ENCODE measurements at places on chromosomes 7 and 10.
A peak's percentile ranks its signal among the peaks of the same experiment; 100 is the strongest.

DNA sequence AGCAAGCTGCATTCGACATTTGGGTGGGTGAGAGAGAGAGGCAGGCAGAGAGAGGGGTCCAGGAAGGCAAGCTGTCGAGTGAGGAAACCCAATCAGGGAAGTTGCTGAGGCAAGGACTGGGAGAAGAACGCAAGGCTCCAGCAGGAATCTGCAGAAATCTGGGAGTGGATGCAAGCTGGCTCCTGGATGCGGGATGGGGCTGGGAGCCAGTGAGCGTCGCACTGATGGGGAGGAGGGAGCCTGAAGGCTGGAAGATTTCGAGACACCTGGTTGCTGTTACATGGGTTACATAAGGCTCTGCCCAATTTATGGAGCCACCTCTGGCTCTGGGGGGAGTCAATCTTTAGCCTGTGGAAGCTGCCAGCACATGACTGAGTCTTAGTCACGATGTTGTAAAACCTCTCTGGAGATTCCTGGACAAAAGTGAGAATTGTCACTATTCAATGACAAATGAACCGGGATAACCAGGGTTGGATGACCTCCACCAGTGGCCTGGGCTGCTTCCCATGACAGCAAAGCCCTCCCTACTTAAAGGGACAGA, 51.1 kb upstream of the ADRB1 start:
- no peak for DNase-seq

DNA sequence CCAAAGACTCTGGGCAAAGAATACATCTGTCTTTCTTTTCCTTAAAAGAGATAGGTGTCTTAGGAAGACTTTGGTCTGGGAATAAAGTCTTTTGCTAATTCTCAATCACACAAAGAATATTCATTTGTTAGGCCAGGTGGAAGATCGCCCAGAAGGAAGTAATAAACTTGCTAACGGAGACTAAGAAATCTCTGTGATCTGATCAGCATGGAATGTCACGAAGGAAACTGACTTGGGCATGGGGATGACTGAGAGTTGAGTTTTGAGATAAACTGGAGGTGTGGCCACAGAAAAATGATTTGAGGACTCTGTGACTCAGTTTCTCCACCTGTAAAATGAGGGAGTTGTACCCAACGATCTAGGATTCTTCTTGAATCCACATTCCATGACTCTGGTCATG, 161.1 kb upstream of the SVIL start:
- DNase-seq, result no peak

DNA sequence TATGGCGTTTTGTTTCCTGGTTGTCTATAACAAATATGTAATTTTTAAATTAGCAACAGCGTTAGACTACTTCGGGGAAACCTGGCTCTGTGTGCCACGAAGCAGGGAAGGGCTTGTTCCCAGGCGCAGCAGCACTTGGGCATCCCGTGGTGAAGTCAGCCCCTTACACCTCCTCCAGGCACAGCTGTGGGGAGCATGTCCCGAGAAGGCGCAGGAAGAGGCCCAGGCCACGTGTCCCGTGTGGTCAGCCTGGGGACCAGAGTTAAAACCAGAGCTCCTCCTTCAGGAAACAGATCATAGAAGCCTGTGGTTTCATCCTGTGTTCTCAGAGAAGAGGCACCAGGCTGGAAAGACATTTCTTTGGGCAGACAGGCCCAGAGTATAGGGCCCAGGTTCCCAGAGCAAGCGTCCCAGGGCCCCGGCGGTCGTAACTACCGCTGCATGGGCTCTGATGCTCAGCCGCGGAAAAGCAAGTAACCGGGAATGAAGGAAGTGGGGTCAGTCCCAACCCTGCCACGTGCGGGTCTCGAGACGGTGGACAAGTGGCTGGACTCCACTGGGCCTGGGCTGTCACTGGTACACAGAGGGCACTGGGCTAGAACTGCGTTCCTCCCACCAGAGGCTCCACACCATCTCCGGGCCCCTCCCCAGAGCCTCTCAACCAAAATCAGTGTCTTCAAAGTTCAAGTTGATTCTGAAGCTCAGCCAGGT, 7.1 kb downstream of the NUDT1 start:
- peak; percentile 93 for DNase-seq

- no peak for DNase-seq
Observed at GRCh38 chr7:3326246-3326645, 25.2 kb downstream of the SDK1 start.

DNA sequence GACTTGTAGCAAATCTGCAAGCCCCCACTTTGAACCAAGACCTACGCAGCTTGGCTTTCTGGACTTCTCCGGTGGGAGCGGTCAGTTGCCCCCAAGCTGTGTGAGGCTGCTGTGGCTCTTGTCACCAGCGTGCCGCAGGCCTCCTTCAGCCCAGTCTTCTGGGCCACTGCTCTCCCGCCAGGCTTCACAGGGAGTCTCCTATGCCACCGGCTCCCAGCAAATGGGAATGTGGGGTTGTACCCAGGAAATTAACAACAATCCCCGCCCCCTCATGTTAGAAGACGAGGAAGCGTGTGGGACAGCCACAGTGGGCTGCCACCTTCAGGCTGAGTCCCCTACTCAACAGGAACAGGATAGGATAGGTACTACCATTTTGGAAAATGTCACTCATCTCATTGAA, 4.2 kb downstream of the WDR86 start:
- DNase-seq, result no peak

- DNase-seq, result no peak
Observed at GRCh38 chr7:43467406-43467805, 115.5 kb upstream of the STK17A start.

DNA sequence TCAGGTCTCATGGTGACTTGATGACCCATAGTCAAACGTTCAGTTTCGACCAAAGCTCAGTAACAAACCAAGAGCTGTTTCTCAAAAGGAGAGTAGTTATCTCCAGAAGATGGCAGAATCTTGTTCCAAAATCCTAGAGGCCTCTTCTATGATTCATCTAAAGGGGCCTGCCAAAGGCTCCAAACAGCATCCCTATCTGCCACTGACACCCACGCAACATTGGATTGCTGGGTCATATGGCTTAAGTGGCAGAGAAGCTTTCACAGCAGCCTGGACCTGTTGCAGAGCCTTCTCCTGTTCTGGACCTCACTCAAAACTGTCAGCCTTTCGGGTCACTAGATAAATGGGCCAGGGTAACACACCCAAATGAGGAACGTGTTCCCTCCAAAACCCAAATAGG, 54.0 kb upstream of the LRRC18 start:
- no peak for DNase-seq

GRCh38 chr10:12937527-12937926, 64.0 kb downstream of the CCDC3 start:
- no peak for DNase-seq

- DNase-seq, result no peak
Observed at GRCh38 chr10:86663576-86664339, 4.6 kb upstream of the LDB3 start.

DNA sequence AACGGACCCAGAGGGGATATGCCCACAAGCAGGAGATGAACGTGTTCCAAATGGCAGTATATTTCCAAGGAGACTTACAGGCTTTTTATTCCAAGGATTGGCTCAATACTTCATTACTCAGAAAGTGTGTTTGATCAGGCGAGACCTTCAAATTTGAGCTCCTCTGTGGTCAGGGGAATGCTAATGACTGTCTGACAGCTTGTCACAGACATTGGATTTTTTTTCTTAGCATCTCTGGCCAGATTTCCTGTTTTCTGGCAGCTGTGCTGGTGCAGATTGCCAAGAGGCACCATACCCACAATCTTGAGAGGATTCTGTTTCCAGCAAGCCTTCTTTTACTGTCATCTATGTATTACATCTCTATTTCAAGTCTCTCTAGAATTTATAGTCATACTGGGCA, 93.8 kb downstream of the C1GALT1 start:
- DNase-seq, result no peak

DNA sequence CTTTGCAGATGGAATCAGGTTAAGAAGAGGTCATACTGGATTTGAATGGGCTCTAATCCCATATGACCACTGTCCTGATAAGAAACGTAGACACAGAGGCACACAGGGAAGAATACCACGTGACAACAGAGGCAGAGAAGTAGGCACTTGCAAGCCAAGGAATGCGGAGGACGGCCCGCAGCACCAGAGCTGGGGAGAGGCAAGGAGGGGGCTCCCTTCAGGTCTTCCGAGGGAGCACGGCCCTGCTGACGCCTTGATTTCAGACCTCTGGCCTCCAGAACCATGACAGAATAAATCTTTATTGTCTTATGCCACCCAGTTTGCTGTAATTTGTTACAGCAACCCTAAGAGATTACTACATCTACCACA, 44.7 kb upstream of the TMEM213 start:
- DNase-seq, result no peak

DNA sequence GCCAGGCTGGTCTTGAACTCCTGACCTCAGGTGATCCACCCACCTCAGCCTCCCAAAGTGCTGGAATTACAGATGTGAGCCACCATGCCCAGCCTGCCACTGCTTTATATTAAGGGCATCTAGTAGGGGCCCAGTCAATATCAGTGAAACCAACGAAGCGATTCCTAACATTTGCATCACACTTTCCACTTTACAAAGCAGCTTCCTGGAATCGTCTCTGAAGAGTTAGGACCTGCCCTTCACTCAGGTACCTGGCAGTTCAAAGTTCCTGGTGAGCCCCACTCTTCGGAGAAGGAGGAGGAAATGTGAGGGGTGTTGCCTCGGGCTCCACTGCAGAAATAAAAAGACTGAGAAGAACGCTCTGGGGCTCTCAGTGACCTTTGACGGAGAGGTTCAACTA, 31.1 kb upstream of the EZH2 start:
- DNase-seq, result no peak

DNA sequence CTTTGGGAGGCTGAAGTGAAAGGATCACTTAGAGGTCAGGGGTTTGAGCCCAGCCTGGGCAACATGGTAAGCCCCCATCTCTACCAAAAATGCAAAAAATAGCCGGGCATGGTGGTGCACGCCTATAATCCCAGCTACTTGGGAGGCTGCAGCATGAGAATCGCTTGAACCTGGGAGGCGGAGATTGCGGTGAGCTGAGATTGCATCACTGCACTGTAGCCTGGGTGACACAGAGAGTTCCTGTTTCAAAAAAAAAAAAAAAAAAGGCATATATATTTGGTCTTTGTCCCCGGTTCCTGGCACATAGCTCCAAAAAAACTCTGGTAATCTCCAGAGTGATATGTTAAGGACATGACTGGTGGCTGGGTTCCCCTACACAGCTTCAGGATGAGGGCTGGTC, 147.3 kb downstream of the SEC23IP start:
- DNase-seq, result peak; percentile 78

GRCh38 chr10:68871105-68871711, 29.9 kb upstream of the DDX50 start:
- DNase-seq, result no peak

GRCh38 chr10:130932326-130933007, 379.1 kb downstream of the TCERG1L start:
- no peak for DNase-seq

- DNase-seq, result no peak
Observed at GRCh38 chr10:49404321-49404878, 8.5 kb upstream of the DRGX start.

DNA sequence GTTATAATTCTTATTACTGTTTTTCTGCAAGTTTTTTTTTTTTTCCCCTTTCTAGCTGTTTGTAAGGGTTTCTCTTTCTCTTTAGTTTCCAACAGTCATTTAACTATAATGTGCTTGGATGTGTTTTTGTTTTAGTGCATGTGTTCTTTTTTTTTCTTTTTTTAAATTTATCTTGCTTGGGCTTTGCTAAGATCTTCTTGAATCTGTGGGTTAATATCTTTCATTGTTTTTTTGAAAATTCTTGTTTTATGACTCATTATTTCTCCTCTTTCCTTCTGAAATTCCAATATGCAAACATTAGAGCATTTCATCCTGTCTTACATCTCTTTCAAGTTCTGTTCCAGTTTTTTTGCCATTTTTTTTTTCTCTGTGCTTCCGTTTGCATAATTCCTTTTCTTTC, 5.7 kb upstream of the HK1 start:
- DNase-seq, result no peak

- DNase-seq, result no peak
Observed at GRCh38 chr7:143389316-143390103, 8.4 kb downstream of the ZYX start.

DNA sequence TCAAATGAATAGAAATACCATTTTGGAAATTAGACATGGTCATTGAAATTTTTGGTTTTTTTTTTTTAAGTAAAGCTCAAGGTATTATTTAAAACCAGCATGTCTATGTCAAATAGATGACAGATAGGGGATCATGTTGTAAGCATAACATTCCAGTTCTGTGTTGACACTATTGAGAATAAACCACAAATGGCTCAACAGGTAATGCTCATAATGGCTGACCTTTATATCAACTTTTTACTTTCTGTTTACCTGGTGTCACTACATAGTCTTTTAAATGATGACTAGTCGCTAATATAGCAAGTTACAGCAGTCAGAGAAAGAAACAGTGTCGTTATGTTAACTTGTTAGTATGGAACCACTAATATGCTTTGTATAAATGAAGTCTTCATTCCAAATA, 616.0 kb downstream of the GATA3 start:
- DNase-seq, result no peak

GRCh38 chr10:110553905-110554304, 13.6 kb upstream of the SMC3 start:
- no peak for DNase-seq

DNA sequence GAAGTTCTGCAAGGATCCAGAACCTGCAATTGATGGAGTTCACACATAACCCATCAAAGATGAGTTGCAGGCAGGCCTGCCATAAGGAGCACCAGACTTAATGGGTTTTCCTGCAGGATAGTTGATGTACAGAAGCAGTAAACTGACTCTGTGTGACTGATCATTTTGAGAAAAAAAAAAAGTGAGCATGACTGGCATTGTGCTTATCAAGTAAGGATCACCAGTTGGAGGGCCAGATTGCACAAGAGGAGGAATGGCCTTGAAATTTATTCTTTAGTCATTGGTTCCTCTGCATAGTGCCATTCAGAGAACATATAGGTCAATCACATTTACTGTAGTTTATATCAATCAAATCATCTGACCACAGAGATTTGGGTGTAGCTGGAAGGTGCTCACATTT, 3.8 kb downstream of the CYP3A43 start:
- DNase-seq, result no peak

DNA sequence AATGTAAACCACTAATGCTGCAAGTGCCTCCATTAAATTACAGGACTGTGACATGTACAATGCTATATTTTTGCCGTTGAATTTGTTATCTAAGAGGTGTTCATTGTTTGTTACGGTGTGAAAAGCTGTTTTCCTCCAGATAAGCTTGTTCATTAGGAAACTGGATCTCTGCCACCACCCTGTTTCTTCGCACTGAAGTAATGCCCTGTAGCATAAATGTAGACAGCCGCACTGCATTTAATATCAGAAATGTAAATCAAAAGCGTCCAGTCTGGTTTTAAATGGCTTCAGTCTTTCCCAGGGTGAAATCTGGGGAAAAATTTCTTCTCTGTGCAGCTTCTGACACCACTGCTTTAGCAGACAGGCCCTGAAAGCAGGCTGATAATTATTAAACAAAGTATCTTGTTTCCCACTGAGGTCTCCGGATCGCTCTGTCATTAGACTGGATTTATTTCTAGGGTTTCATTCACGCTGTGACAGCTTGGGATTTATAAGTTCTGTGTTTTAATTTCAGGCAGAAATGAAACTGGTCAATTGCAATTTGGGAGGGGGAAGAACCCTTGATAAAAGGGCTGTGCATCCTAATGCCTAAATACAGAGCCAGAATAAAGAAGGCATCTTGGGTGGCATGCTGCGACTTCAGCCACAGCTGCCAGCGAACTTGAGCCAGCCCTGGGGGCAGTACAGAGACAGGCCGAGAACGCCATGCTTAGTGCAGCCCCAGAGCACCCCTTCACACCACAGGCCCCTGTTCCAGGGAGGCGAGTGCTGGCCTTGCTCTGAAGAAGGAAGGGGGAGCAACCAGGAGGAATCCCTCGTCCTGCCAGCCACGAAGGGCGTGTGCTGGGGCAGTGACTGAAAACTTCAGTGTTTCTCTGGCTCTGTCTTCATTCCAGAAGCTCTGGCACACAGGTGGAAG, 547.7 kb upstream of the GALNT17 start:
- DNase-seq, result no peak
